Stimulated activated CD4-positive, alpha-beta T cell treated with anti-CD3 and anti-CD28 coated beads, Interleukin-1b, Interleukin-23, amount 100 ng/mL, for 1 hour (primary cell): ENCODE measurements at places on chromosomes 6 and 20.

GRCh38 chr6:69933239-69933638 is 66.9 kb downstream of the COL19A1 start:
- DNase-seq = no peak

DNA sequence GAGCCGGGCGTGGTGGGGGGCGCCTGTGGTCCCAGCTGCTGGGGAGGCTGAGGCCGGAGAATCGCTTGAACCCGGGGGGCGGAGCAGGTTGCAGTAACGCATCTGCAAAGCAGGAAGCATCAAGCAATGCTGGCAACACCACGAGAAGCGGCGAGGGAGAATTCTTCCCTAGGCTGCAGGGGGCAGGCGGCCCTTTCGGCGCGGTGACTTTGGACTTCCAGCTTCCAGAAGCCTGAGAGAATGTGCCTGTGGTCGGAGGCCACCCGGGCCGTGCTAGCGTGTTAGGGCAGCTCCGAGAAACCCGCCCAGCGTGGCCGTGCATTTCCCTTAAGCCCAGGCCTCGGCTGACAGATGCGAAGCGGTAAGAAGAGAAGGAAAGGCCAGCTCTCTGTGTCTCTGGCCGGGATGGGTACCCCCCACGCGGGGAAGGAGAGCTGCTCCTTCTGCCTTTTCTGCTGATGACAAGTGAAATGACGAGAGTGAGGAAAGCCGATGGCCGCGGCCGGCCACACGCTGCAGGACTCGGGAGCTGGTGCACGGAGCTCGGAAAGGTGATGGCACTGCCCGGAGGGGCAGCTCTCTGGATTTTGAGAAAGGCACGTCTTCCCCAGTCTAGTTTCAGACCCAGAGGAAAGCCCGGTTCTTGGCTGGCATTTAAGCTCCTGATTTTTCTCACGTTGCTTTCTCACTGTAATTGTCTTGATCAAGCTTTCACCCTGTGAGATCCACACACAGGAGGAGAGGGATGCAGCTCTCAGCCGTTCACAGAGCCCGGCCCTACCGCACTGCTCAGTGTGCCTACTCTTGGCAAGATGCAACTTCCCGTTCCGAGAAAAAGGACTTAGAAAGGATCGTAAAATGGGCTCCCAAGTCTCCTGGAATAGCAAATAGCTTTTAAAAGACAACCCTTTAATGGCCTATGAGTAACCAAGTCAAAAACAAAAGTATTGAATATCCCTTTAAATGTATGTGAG is 68.3 kb upstream of the EXOC2 start:
- DNase-seq = no peak

DNA sequence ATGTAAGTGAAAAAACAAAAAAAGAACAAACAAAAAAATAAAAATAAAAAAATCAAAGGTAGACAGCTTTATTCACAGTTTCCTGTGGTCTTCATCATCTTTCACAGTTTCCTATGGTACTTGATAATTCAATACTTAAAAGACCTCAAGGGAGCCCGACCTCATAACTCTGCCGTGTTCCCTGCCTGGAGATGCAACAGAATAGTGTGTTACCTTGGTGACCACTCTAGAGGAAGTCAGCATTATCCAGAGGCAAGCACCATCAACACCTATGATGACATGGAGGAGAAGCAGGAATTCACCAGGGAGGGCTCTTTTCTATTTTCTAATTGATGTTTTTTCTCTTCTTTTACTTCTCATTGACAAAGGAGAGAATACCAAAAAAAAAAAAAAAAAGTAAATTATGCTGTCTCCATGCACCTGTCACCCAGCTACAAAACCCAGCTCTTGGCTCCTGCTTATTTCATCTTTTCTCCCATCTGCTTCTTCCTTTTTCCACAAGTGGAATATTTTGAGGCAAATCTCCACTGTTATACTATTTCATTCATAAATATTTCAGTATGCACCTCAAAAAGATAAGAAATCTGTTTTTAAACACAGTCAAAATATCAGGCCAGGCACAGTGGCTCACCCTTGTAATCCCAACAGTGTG is 95.8 kb upstream of the STXBP5 start:
- no peak for DNase-seq

GRCh38 chr20:44395461-44396340 is 40.2 kb downstream of the HNF4A start:
- DNase-seq = no peak

GRCh38 chr6:8219352-8219943 is 117.1 kb upstream of the EEF1E1 start:
- DNase-seq = peak; percentile 10

GRCh38 chr20:46993465-46994095 is 98.9 kb downstream of the EYA2 start:
- no peak for DNase-seq

DNA sequence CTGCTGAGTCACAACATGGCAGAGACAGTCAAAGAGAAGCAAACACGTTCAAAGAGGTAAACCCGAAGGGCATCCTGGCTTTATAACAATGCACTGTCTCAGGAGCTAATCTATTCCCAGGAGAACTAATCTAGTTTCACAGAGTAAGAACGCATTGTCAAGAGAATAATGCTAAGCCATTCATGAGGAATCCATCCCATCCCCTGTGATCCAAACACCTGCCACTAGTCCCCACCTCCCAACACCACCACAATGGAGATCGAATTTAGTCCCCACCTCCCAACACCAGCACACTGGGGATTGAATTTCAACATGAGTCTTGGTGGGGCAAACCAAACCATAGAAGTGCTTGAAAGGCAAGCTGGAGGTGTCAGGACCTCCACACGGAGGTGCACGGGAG is 231.5 kb upstream of the ID4 start:
- no peak for DNase-seq

DNA sequence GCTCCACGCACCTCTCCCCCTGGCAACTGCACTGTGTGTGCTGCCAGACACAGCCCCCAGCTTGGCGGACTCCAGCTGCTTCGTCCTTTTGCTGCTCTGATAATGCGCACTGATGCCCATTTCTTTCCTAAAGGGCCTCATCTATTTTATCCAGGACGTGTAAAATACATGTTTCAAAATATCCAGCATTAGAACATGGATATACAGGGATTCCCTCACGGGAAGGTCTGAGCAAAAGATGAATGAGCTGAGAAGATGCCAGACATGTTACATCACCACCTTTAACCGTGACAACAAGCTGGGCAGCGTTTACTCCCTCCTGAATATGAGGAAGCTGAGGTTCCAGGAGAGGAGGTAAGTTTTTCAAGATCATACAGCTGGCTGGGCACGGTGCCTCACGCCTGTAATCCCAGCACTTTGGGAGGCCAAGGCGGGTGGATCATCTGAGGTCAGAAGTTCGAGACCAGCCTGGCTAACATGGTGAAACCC is 32.8 kb downstream of the TNXB start:
- no peak for DNase-seq

- DNase-seq = no peak
These were observed 77.2 kb upstream of the EPHA7 start for GRCh38 chr6:93496548-93496947.

GRCh38 chr20:51020657-51021056 is 2.2 kb downstream of the KCNG1 start:
- no peak for DNase-seq

GRCh38 chr6:97790926-97791590 is 508.0 kb upstream of the MMS22L start:
- no peak for DNase-seq

GRCh38 chr20:23084845-23085365 is 1.2 kb downstream of the CD93 start:
- DNase-seq = no peak

DNA sequence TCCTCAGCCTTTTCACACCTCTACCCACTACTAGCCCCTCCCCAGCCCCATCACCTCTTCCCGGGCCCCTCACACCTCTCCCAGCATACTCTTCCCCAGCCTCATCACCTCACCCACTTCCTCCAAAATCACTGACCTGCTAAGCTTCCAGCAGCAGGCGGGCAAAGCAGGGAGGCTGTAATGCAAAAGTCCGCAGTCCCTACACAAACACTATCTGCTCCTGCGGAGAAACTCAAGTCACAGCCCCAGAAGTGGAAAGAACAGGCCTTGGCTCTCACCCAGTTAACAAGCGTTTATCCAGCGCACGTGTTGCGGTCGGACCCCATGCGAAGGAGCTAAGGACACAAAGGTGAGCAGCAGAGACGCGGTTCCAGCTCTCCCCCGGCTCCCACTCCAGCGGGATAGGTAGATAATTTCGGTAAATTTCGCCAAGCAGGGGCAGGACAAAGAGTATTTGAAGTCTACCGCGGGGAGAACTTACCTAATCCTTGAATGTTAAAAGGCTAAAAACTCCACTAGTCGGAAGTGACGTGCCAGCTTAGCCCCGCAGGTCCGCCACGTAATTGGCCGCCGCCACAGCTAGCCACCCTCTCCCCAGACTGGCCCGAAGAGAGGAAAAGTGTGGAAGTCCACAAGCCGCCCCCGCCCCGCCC is 728 bp upstream of the TRIM39 start:
- peak; percentile 65 for DNase-seq

DNA sequence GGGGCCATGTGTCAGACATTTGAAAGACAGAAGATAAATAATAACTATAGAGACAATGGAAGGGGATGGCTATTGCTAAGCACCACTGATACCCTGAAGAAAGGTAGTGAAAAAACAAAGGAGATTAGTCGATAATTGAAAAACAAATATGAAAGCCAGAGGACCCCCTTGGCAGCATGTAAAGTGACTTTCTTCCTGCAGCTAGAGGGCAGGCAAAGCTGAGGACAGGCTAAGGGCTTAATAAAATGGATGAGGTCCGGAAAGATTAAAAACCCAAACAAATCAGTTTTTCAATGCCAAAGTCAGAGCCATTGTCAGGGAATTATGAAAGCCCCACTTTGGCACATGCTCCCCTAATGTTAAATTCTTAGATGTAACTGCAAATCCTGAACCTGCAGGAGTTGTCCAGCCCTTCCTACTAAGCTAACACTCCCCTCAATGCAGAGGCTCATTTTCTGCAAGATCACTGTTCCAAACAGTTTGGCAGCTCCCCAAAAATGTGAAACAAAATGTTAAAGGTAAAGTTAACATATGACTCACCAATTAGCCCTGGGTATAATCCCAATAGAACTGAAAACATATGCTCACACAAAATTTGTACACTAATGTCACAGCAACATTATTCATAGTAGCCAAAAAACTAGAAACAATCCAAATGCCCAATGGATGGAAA is 1177.9 kb downstream of the GRIK2 start:
- no peak for DNase-seq

DNA sequence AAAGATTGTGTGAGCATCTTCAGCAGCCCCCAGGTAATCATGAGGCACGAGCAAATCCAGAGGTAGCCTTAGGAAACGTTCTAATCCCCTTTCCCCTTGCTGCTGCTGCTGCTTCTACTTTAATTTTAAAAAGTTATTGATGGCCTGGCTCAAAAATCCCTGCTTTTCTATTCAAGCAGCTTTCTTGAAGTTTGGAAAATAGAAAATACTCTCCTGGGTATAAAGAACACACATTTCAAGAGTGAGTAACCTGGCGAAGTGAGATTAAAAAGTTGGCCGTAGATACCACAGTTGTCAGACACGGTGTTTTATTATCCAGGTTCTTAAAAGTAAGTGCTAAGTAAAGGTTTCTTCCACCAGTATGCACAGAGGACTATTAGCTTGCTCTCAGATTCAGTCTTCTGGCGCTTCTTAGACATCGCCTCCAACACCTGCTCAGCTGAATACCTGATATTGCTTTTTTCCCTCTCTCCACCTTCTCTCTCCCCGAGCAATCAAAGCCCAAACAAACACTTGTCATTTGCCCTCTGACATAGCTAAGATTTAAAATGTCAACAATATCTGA is 150.7 kb downstream of the EDN3 start:
- no peak for DNase-seq

GRCh38 chr20:50226093-50226974 is 35.7 kb downstream of the CEBPB start:
- DNase-seq = no peak
